ENCODE measurements at places on chromosomes 12 and 14.

GRCh38 chr12:4041187-4041885 lies 168.1 kb upstream of the PARP11 start:
- DNase-seq, result no peak

DNA sequence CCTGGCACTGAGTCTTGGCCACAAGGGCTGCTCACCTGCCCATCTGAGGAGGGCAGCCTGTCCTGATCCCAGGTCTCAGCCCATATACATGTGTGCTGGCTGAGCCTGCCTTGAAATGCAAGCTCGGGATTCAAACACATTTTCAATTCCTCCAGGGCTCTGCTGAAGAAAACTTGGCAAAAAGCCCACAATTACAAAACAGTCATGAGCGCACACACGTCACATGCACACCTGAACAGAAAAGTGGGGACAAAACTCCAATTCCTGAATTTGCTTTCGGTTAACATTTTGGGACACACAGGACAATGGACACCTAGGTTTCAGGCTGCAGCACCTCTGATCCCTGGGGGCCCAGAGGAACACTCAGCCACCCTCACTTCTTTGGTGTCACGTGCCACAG lies 113.9 kb downstream of the RBM19 start:
- no peak for DNase-seq

DNA sequence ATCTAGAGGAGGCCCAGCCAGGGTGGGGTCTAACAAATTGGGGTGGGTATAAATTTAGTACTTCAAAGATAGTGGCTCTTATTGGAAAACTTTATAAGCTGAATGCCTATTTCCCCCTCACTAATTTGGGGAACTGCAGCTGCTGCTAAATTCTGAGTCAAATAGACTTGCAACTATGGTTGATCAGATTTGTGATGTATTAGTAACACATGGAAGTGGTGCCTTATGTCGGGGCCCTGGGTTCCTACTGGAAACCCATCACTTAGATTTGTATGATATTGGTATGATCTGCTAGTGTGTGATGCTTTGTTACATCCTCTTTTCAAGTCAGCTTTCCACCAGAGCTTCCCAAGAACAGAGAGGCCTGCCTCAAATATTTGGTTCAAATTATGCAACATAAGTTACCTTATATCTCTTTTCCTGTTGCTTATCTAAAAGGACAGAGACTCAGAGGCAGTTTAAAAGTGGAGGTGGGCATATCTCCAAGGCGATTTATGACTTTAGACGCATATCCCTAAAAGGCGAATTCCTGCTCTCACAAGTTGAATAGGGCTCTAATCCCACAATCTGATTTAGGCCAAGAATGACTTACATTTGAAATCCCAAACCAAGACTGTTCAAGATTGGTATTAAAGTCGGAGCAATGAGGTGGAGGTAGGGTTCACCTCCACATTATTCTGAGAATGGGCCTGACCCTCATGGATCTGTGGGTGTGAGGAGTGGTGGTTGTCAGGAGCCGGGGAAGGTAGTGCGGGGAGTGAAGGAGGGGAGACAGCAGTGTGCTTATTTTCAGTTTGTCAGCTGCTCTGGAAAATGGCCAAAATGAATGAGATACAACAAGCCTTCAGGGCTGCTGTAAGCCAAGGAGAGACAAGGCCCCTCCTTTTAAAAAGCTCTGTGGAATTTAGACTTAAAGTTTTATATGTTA lies 425.8 kb downstream of the RAD51B start:
- DNase-seq, result no peak

- no peak for DNase-seq
Observed at GRCh38 chr12:19506497-19506896, 67.2 kb downstream of the AEBP2 start.

- peak; percentile 2 for DNase-seq
Observed at GRCh38 chr12:118704527-118705241, 276.7 kb upstream of the SRRM4 start.

- no peak for DNase-seq
Observed at GRCh38 chr14:22291406-22291805, 297.6 kb downstream of the DAD1 start.

DNA sequence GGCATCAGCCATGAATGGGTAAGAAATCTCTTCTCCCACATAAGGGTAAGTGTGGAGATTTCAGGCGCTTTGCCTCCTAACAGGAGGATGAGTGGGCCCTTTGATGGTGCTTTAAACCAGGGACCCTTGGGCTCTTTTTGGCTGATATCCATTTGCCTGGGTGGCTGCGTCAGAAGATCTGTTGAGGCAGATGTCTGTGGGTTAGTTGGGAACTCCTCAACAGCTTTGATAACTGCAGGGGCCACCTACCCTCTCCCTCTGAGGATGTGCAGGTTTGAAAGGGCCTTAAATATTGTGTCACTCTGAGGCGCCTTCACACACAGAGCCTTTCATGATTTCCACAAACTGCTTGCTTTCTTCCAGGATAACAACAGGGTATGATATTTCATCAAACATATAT lies 210.7 kb downstream of the PPM1H start:
- DNase-seq, result no peak

GRCh38 chr14:24055971-24056799 lies 4.4 kb downstream of the CARMIL3 start:
- DNase-seq, result no peak

DNA sequence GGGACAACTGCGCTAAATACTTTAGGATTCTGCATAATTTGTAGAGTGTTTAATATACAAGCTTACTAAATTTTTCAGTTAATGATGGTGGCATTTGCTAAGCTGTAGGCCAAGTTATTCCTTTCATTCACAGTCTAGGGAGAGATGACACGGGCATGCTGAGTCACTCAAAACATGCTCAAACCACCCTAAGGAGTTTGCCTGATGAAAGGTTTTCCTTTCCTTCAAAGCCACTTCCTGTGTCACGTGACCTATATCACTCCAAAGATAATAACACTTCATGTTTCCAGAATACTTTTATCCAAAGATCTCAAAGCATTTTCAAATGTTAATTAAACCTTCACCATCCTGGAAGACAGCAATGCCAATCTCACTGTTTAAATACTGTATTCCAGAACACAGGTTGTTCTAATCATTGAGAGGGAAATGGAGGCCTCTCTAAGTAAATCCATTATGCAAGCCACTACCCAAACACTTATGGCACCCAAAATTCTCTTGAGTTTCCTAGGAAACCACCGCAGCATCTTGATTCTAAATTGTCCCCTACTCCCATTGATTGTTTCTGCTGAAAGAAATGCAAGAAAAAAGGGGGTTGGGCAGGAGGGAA lies 207.0 kb upstream of the CDKN3 start:
- peak; percentile 41 for DNase-seq

- DNase-seq, result no peak
Observed at GRCh38 chr12:5492562-5492961, 60.7 kb downstream of the NTF3 start.

GRCh38 chr12:89756585-89757398 lies 48.2 kb upstream of the ATP2B1 start:
- peak; percentile 96 for DNase-seq

- DNase-seq, result no peak
Observed at GRCh38 chr12:124073356-124074035, 100.5 kb downstream of the ZNF664 start.

DNA sequence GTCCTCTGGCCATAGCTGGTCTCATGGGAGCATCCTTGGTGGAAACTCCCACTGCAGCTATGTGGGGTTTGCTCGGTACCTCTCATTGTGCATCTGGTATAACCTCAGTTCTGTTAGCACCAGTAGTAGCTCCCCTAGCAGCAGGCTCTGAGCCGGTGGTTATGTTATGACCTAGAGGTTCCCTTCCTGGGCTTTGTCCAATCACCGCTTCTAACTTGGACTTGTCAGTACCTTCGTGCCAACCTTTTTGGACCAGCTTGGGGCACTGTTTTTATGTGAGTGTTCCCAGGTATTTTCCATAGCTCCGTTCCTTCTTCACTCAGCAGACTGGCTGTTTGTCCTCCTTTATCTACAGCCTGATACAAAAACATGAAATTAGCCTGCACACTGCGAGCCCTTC lies 55.7 kb downstream of the ATG14 start:
- DNase-seq, result no peak

DNA sequence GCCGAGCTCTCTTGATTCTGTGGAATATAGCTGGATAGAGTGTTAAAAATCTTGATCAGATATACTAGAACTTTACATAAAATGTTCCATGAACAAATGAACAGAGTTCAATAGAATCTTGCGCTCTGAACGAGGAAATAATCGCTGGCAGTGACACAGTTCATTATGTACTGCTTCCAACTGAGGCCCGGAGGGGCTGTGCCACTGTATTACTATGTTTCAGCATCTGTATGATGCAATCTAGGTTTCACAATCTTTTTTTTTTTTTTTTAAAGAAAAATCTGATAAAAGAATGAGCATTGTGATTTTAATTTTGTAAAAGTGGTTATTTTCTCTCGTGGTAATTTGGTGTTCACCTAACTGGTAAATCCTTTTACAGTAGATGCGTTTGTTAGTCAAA lies 77.2 kb downstream of the FERMT2 start:
- no peak for DNase-seq

DNA sequence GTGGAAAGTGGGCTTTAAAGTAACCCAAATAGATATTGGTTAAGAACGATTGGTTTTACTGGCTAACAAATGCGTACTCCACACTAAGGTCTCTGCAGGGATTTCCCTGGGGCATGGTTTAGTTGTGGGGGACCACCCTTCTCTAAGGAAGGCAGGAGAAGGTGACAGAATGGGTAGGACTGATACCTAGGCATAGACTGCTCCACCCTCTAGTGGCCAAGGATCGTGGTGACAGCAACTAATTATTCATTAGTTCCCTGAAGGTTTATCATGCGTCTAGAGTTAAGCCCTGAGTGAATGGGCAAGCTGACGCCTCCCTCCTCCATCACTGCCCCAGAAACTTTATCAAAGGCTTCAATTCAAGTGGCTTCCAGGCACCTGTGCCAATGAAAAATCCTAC lies 9.1 kb downstream of the FAM181A start:
- peak; percentile 61 for DNase-seq

DNA sequence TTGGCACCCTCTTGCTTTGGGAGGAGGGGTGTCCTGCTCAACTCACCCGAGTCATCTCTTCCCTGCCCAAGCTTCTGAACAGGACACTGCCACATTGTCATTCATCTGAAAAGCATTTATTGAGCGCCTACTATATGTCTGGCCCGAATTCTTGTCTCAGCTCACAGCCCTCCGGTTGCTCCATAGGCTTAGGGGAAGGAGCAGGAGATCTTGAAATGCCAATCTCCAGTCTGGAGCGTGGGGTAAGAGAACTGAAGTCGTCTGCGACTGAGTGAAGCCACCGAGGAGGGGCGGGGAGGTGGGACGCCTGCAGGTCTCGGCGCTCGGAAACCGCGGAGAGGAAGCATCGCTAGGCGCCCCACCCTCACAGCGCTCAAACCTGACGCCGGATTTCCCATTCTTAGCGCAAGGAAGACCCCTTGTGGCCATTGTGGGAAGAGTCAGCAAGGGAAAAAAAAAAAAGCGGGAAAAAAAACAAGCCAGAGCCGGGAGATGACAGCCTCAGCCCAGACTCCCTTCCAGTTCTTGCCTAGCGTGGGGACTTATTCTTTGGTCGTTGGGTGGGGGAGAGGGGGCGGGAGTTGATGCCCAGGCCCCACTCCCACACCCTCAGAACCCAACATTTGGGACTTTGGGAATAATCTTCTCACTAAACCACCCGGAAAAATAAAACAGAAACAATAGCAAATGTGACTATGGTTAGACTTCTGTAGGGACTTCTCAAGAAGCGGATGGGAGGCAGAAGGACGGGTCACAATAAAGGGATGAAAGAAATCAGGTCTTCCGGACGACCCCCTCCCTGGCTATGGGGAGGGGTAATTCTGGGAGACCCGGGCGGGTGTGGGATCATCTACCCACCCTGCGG lies 28.2 kb upstream of the SMUG1 start:
- peak; percentile 84 for DNase-seq

DNA sequence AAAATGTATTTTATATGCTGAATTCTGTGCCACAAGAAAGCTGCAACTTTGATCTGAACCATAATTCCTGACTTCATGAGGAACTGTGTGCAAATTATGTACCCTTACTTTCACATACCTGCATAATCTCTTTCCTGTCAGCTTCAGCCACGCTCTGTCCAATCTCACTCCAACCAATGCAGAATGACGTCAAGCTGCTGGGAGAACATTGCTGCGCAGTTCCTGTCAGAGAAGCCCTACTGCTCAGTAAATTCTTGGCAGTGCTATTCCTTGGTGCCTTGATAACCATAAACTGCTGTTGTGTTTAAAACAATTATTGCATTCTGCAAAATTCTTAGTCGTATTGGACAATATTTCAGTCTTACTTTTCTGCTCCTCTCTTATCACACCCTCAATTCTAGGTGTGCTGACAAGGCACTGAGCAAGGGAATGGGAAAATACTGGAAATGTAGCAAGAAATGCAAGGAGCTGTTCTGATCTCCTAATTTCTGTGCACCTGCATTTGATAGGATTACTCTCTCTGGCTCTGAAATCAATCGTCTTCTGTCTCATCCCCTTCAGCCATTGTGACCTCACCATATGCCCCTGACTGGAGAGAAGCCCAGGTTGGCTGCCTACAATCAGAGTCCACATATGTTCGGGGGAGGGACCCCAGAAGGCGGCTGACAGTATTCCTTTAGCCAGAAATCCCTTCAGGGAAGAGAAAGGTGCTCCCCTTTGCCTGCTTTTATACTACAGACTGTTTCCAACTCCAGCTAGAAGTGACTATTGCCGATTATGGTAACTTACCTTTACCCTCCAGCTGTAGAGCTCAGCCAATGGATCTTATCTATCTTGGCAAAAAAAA lies 274.9 kb upstream of the NOVA1 start:
- no peak for DNase-seq

DNA sequence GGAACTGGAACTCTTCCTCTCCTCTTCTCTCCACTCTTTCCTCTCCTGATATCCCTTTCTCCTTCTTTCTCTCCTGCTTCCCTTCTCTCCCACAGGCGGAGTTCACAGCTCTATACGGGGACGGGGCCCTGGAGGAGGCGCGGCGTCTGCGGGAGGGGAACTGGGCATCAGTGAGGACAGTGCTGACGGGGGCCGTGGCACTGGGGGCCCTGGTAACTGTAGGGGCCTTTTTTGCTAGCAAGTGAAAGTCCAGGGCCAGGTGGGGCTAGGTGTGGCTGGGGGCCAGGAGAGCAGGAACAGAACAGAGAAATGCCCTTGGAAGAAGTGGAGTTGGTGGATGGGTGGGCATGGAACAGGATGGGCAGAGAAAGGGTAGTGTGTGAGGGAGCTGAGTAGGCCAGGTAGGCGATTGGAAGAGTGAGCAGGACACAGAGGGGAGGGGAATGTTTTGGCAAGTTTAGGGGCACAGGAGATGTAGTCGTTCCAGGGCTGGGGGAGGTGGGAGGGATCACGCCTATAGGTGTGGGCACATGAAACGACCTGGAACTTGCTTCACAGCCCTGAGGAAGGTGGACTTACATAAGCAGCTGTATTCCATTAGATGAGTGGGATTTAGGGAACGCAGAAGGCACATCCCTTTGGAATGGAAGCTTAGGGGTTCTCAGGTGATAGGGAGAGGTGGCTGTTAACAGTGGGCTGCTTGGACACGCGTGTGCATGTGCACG lies 2.2 kb downstream of the BCL2L2 start:
- no peak for DNase-seq

DNA sequence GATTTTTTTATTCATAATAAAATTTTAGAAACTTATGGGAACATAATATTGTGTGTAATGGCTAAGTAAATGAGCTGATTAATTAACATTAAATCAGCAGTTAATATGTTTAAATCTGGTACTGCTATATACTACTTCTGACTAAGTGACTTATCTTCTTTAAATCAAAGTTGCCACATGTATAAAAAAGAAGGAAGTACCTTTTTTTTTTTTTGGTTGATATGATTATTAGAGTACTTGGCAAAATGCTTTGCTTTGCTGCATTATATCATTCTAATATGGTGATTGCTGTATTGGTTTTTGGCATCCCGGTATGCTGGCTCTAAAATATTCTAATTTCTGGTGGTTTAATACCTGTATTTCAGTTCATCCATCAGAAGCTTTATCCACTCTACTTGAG lies 319.1 kb upstream of the RGS6 start:
- no peak for DNase-seq
